MV-4-11 (cell line): ENCODE measurements at places on chromosomes 11 and 22.

GRCh38 chr11:35582033-35582432, 36.2 kb upstream of the FJX1 start:
- no peak for DNase-seq

GRCh38 chr22:26812731-26813130, 155.3 kb downstream of the MIAT start:
- DNase-seq: no peak

DNA sequence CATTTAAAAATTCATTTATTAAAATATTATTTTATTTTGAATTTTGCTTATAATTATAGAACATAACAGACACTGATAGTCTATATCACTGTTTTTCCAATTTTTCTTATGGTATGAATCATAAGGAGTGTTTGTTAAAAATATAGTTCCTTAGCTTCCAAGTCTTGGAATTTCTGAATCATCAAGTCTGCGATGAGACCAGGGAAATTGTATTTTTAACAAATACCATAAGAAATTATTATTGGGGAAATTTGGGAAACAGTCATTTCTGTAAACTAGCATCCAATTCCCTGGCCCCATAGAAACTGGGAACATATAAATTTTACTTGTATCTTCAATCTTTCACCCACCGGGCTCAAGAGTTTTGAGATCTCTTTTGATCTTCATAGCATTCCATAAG, 38.0 kb upstream of the PICALM start:
- DNase-seq: no peak

DNA sequence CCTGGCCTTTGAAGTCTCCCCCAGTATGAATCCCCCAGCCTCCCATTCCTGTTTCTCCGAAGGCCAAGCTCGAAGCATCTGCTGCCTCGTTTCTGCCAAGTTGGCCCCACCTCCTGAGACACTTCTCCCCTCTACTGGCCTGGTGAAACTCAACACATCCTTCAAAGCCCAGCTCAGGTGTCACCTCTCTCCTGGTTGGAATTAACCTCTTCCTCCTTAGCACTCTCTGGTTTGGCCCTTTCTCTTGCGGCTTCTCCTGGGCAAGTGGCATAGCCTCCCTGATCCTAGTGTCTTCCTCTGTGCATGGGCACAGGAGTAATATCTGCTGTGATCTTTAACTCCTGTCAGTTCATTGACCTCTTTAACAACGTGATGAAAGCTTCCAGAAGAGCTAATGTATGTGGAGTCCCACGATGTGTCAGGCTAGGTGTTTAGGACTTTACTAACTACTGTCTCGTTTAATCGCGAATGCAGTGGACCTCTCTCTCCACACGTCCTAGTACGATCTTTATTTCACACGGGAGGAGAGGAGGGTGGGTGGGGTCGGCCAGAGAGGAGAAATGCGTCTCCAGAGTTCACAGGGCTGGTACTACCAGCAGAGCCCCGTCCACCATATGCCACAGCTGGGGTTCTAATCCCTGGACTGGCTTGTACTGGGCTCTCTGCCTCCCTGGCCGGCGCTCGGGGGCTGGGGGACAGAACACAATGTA, 826 bp upstream of the PTPRJ start:
- DNase-seq: no peak

DNA sequence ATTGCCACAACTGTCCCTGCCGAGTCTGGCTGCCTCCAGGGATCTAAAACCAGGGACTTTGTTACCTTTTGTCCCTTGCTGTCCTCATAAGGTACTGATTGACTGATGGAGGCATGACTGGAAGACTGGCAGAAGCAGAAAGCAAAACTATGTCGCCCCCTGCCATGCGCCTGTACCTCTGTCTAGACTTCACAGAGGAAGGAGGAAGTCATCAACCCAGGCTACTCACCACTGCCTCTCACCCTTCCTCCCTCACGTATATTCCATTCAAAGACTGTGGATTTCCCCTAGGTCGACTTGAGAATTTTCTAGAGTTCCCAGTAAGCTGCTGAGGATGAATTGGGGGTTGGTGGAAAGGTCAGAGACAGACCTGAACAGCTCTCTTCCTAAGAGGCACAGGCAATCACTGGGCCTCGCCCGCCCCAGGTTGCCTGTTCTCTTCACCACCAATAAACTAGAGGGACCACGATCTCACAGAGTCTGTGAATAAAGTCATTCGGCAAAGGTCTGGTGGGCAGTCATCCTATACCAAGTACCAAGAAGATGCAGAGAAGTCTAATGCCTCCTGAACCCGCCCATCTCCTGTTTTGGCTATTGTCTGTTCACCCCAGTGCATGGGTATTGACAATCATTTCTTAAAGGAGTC, 27.5 kb upstream of the CHST1 start:
- DNase-seq: peak; percentile 30

DNA sequence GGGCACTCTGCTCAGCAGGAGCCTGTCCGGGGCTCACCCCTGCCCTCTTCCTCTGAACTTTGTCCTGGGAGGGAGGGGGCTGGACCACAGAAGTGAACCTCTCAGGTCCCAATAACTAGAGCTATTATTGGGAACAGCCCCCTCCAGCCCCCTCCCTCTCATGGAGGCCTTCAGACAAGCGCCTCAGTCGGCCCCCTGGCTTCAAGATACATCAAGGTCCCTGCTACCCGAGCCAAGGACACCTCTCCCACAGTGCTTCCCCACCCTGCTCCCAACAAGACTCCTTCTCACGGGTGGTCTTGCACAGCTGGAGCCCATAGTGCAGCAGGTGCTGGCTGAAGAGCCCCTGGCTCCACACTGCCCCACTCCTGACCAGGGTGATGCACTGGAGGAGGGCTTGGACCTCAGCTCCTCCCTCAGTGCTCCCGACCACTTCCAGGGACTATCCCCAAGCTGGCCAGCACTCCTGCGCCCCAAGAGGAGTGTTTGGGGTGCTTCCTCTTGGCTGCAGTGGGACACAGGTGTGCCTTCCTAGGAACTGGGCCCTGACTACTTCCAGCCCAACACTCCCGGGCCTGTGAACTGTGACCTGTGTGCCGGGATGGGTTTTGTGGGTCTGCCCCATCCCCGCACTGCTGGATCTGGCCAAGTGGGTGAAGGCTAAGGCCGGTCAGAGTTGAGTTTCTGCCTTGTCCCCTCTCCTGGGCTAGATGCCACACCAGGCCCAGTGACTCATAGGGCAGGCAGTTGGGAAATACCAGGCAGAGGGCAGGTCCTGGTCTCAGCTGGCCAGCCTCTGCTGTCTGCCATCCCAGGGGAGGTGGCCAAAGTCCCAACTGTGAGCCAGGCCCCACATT, 2.2 kb downstream of the PNPLA2 start:
- peak; percentile 35 for DNase-seq

DNA sequence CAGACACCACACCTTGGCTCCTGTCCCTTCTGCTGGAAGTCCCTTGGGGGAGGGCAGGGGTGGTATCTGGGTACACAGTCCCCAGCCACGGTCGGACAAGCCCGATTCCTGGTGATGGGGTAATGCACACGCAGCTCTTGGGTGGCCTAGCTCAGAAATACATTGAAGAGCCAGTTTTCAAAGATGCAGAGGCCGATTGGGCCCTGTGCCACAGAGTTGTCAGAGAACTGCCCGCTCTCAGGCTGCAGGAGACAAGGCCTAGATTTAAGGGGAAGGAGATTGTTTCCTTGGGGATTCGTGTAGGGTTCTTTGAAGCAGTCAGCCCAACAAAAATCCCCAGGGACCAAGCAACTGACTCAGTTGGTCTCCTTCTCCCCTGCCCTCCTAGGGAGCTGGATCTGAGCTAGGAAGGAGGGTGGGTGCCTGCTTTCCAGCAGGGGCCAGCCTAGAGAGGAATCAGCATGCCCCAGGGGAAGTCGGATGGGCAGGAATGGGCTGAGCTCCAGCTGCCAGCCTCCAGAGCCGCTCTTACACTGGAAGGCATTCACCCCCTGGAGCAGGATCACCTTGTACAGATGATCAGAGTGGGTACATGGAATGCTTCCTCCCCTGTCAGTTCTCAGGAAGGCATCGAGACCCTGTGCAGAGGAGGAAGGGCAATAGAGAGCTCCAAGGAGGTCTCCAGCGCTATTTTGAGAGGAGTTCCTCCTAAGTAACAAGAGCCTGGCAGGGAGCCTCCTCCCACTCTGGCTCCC, 3.3 kb upstream of the SCN4B start:
- DNase-seq: no peak

DNA sequence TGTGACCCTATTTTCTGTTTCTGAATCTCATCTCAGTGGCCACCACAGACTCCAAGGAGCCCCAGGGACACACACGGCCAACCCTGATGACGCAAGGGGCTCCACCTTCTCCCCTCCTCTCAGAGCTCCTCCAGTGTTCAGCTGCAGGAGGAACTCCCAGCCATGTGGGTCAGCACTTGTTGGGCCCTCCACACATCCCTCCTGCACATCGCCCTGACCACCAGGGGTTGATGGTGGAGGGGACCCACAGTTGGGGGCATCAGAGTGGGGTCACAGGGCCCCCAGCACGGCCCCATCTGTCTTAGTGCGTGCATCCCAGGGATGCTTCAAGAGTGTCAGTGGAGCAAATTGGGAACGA, 499.6 kb downstream of the BRD1 start:
- no peak for DNase-seq

DNA sequence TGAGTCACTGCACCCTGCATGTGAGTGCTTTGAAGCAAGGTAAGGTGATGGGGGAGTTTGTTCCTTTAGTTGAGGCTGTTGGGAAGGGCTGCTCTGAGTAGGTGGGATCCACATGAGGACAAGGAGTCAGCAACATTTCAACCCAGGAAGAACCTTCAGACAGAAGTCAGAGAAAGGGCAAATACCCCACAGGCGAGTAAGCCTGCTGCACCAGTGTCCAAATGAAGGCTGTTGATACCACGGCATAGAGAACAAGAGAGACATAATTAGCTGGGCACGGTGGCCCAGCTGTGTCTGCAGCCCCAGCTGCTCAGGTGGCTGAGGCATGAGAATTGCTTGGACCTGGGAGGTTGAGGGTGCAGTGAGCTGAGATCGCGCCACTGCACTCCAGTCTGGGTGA, 54.3 kb upstream of the CLMP start:
- DNase-seq: no peak

DNA sequence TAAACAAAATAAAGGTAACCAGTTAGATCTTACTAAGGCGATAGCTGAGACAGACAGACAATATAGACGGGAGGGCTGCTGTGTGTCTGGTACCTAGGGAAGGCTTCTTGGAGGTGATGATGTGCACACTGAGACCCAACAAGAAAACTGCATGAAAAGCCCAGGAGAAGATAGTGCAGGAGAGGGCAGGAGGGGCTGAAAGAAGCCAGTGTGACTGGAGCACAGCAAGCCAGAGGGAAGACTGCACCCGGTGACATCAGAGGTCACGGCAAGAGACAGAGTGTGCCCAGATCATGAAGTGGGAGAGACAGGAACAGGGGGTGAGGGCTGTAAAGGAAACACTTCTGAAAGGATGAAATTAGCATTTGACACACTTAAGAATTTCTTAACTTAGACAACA, 266.3 kb downstream of the BRD1 start:
- DNase-seq: no peak

GRCh38 chr11:112634551-112634950, 326.7 kb upstream of the NCAM1 start:
- no peak for DNase-seq

DNA sequence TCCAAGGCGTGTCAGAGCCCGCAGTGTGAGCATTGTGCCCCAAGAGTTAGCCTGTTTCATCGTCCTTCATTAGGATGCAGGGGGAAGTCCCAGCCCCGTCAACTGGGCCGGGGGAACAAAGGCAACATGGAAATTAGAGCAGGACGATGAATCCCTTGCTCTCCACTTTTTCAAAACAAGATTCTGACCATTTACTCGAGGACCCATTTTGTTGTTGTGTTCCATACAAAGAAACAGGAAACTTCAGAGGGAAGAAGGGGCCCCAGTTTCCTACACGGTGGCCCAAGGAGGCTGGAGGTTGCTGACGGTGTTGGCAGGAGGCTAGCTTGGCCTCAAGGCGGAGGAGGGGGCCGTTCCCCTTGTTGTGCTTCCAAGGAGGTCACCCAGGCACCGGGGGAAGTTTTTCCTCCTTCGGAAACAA, 44.0 kb upstream of the SLC1A2 start:
- DNase-seq: no peak

DNA sequence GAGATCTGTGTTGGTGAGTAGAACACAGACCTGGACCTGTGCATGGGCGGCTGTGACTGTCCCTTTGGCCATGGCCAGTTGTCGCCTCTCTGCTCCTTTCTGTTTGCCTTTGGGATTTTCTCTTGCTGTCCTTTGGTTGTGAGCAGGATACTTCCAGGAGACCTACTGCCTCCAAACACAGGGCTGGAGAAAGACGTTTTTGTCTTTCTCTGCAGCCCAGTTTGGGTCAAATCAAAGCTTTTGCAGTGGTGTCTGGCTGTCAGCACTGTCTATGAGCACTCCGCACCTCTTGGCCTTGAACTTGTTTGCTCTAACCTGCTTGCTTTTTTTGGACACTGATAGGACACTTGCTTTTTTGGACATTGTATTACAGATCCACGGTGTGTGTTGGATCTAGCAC, 108.9 kb upstream of the SORL1-AS1 start:
- DNase-seq: no peak

- no peak for DNase-seq
Observed at GRCh38 chr22:31313366-31314147, 21.3 kb upstream of the PIK3IP1 start.

DNA sequence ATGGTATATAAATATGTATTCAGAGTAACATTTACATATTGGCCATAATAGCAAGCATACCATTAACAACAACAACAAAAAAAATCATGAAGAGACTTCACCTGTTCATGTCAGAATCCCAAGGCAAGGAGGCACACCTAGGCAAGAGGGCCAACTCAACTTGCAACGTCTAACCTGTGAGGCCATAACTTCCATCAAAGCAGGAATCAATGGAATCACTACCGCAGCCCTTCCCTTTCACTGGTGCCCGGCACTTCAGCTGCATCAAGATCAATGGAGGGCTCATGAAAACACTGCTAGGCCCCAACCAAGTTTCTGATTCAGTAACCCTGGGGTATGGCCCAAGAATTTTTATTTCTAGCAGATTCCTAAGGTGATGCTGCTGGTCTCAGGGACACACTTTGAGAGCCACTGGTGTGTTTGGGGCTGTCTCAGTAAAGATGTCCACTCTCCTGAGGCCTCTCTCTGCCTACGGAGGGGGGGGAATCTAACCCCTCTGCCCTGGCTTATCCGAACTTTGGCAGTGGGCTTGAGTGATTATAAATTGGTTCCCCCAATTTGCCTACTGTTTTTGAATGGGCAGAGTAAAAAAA, 8.0 kb downstream of the ZFTA start:
- no peak for DNase-seq

DNA sequence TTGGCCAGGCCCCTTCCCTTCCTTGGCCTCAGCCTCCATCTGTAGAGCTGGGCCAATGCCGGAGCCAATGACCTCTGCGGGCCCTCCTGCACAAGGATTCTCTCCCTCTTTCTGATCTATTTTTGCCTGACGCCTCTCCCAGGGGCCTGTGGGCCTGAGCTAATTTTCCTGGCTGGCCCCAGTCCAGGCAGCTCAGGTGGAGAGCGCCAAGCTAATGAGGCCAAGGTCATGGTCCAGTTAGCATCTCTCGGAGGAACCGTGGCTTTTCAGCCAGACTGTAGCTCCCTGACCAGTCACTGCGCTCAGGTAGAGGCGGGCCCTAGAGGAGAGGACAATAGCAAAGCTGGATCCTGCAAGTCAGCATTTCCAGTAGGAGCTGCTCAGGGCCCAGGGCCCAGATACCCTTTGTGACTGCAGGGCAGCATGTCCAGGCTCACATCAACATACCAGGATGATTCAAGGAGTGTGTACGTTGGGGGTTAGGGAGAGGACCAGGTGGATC, 43.5 kb downstream of the APOL3 start:
- DNase-seq: no peak
